ENCODE measurements at places on chromosomes 5 and 9. TPM values are rescaled to one million over a fixed set of nuclear protein-coding genes. Genes with fewer than 3 reads are reported as not detected.

Gene MARCOL
- not detected for total RNA-seq

Gene ROR2
- total RNA-seq = 2.3 TPM

Gene OTP
- total RNA-seq = 3.2 TPM

Gene GLRA1
- 5.5 TPM for total RNA-seq

Gene PMPCA
- total RNA-seq = 32.5 TPM

Gene CENPK
- 12.0 TPM for total RNA-seq

Gene MCC
- total RNA-seq = 26.8 TPM

Gene MAMDC2
- 2.5 TPM for total RNA-seq

Gene KCNN2
- total RNA-seq = 33.9 TPM

Gene ZFP2
- total RNA-seq = 7.6 TPM

Gene LSM11
- total RNA-seq = 95.5 TPM

Gene SH3RF2
- total RNA-seq = 1.2 TPM

Gene RIGI
- 8.5 TPM for total RNA-seq

Gene MYMK
- not detected for total RNA-seq

Gene NR6A1
- total RNA-seq = 2.5 TPM

Gene ADGRD2
- total RNA-seq = 0.46 TPM

Gene ADAMTS2
- 6.9 TPM for total RNA-seq

Gene DMRT3
- total RNA-seq = not detected

Gene RASEF
- 1.4 TPM for total RNA-seq

Gene NR2F1
- 115 TPM for total RNA-seq

Gene INSL4
- not detected for total RNA-seq

Gene TSC1
- 53.3 TPM for total RNA-seq

Gene RECK
- total RNA-seq = 9.0 TPM

Gene CTSL
- total RNA-seq = 36.7 TPM

Measured in diencephalon (tissue), 1 donor.